ENCODE measurements at places on chromosomes 1 and 21.
A peak's percentile ranks its signal among the peaks of the same experiment; 100 is the strongest.

DNA sequence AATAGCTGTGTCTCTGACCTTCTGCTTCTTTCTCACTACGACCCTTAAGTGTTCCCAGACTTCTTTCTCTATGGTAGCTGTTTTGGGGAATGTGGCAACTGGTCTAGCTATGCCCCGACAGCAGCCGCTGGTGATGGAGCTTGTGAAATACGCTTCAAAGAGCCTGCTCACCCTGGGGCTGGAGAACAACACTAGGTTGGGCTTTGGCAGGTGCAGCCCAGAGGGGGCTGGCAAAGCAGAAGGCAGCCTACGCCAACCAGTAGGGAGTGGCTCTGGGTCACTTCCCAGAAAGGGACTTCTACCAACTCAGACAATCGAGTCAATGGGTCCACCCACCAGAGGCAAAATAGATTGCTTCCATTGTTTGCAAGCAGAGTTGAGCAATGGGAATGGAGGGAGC, 262.8 kb downstream of the LMO4 start:
- DNase-seq: no peak

DNA sequence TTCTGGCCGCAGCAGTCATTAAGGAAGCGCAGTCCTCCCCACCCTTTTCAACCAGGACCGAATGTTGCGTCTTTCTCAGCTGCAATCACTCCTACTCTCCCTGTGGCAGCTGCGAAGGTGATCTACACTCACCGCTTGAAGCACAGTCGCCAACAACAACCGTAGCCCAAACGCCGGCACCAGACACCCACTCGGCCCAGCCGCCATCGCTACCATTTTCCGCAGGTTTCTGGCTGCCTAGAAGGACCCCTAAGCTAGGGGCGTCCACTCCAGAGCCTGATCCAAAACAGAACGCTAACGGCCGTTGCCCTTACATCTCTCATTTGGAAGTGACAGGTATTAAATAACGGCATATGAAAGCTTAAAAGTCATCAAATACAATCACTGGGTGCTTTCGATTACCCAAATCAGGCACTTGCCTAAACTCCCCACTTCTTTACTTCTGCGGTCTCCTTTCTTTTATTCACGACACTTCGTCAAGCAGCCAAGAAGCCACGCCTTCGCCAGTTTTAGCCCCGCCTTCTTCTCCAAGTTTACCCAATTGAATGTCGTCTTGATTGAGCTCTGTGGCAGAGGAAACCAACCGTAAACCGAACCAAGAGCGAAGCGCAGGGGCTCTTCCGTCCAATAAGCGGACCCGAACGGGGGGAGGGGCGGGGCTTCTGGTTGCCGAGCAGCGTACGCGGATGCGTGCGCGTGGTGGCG, at the start of gene SELENOF:
SELENOF (minus strand) TSS at position 231 of the 705 bp plus-strand sequence; CDS start at position 216, 15 bp downstream.
- DNase-seq: peak; percentile 99

- DNase-seq: no peak
These were observed 577 bp upstream of the CEP350 start for GRCh38 chr1:179953974-179954492.

DNA sequence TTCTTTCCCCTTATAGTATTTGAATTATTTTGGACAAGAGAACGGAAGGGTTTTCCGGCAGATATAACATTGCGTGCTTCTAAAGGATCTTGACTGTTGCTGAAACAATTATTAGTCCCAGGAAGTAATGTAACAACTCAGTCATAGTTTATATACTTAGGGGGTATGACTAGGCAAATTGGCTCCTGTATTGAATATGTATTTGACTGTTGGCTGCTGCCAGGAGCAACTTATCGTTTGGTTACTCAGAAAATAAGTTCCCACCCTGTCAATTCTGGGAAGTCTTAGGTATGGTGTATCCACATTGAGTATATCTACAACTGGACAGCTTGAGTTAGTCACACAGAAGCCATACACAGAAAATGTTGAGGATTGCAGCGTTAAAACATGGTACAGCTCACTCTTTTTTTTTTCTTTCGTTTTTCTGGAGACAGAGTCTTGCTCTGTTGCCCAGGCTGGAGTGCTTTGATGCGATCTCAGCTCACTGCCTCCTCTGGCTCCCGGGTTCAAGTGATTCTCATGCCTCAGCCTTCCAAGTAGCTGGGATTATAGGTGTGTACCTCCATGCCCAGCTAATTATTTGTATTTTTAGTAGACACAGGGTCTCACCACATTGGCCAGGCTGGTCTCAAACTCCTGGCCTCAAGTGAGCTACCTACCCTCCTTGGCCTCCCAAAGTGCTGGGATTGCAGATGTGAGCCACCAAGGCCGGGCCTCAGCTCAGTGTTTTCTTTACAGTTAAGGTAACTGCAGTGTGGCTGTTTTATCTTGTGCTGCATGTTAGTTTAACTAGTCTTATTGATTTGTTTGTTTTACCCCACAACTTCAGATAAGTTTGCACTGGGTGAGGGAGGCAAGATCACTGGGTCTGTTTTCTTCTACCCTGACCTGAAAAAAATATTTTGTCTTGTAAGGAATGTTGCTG, 10.2 kb downstream of the SMAP2 start:
- no peak for DNase-seq

DNA sequence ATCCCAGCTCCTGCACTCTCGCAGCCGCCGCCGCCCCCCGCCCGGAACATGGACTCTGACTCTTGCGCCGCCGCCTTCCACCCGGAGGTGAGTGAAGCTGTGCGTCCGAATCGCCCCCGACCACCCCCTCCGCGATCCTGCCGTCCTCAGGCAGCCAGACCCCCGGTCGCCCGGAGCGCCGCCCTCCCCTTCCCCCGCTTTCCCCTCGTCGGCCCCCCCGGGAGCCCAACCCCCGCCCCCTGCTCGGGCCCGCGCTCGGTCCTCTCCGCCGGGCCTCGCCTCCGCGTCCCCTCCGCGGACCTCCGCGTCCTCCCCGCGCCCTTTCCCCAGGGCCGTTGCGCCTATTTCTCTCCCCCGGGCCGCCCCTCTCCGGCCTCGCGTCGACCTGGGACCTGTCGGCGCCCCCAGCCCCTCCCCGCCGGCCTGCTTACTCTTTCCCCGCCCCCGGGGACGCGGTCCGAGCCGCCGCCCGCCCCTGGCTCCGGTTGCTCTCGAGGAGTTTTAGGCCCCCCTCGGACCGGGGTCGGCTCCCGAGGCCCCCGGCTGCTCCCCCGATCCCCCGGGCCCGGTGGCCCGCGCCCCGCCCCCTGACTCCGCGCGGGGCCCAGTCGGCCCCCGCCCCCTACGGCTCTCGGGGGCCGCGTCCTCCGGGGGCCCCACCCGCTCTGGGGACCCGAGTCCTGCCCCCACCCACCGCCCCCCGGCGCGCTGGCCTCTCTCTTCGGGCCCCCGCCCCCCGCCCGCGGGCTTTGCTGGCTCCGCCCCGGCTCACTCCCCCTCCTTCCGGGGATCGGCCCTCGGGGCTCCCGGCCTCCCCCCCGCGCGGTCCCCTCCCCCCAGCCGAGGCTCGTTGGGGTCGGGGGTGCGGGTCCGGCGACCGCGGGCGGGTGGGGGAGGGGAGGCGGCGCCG, 743 bp downstream of the PHF13 start:
- no peak for DNase-seq

- no peak for DNase-seq
These were observed 168.6 kb downstream of the TRIM33 start for GRCh38 chr1:114342376-114342775.

DNA sequence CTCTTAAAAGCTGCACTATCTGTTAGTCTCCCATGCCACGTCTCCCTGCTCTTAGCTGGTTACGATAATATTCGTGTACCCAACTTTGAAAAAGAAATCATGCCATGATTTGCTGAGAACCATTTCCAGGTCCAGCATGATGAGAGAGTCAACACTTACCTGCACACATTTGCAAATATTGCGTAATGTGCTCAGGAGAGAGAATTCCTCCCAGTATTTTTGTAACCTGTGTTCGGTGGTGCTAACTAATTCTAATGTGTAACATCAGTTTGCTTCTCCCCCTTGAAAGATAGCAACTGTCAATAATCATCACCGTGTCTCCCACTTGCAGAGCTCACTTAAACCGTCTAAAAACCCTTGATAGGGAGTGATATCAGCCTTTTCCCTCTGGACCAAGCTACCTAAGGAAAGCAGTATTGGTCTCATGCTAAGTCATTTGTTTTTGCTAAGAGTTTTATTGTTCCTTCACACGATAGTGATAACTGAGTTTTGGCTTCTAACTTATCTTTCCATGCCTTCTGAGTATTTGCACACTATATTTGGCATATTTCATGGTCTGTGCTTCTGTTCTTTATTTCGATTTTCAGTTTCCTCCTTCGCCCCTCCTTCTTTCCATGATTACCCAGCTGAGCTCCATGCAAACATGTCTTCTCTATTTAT, 61.1 kb upstream of the IRF2BP2 start:
- DNase-seq: no peak

DNA sequence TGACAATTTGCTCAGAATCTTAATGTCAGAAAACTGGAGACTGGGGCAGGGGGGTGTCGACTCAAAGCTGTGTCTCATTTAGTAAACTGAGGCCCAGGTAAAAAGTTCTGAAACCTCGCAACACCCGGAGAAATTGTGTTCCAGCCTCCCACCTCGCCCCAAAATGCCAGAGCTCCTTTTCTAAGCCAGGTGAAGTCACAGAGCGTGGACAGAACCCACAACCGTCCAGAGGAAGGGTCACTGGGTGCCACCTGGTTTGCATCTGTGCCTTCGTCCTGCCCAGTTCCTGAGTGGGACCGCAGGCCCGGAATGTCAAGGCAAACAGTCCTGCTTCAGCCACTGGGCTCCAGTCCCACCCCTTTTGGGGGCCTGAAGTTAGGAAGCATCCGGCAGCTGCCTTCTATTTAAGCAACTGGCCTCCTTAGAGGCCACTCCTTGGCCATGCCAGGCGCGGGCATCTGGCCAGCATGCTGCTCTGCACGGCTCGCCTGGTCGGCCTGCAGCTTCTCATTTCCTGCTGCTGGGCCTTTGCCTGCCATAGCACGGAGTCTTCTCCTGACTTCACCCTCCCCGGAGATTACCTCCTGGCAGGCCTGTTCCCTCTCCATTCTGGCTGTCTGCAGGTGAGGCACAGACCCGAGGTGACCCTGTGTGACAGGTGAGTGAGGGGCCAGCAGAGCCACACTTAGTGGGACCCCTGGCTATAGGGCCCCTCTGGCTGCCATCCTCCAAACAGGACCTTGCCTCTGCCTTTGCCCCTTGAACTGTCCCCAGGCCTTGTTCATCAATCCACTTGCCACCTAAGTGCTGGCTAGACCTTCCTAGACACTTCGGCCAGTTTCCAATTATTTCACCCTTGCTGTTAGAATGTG, at the start of gene TAS1R1:
TAS1R1 (plus strand) TSS at position 401 of the 872 bp plus-strand sequence; CDS start at position 468, 67 bp downstream.
- no peak for DNase-seq

DNA sequence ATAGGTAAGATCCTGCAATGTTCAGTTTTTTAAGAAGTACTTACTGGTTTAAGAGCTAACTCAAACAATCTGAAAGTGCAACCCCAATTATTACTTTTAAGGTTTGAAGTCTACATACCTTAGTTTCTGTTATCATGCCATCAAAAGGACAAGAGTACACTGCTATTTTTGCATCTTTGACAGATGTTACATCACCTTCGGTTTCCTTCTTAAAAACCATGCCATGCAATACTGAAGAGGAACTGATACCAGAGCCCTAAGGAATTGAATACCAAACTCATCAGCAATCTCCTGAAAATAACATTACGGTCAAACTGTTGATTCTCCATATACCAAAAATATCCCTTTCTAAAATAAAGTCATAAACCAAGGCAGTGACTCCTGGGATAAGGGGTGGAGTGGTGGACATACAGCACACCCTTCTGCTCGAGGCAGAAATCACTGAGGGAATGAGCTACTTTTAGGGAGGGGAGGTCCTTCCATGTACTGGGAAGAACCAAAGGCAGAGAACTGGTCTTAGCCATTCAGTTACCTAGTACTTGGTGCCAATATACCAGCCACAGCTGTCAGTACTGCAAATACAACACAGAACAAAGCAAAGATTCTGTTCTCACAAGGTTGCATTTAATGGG, 8.5 kb downstream of the CCT8 start:
- DNase-seq: no peak

DNA sequence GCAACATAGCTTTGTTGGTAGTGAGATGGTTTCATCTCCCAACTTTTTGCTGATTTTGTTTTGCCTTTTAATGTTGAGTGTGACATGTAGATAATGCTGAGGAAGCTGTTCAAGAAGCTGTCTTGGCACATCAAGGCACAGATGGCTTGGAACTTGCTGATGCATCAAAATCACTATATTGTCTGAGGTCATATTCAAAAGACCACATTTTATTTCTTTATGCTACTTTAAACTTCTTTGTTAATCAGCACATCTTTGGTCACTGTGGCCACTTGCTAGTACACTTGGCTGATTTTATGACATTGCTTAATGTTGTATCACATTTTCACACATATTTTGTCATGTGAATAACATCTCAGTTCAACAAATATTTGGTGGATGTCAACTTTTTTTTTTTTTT, 87.1 kb upstream of the BCL10 start:
- no peak for DNase-seq

DNA sequence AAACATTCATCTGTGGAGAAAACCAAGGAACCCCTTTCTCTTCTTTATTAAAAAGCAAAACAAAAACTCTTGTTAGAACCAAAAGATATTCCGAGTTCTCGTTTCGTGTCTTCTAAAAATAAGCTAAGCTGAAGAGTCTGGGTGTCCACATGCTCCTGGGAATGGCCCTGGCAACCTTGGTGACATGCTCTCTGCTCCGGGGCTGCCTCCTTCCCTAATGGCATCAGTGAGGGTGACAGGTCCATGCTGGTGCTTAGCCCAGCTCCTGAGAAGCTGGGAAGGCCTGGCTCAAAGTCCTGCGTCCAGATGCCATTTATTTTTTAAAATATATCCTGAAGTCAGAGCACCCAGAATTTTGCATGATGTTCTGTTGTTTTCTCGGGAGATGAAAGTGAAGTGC, 24.6 kb upstream of the TRAPPC10 start:
- DNase-seq: no peak

DNA sequence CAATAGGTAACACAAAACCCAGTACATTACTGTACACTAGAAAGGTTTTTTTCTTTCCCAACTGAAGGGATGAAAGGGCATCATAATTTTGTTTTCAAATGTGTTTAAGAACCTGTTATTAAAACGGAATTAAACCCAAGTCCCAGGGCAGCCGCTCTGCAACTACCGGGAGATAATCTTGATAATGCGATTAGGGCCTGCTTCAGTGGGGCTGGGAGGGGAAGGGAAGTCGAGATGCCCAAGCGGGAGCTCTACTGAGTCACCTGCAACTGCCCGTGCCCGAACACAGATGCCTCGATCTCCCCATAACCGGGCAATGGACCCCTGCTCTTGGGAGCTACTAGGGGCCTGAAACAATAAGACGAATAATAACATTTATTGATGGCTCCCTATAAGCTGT, 61.4 kb downstream of the KAZN start:
- no peak for DNase-seq

DNA sequence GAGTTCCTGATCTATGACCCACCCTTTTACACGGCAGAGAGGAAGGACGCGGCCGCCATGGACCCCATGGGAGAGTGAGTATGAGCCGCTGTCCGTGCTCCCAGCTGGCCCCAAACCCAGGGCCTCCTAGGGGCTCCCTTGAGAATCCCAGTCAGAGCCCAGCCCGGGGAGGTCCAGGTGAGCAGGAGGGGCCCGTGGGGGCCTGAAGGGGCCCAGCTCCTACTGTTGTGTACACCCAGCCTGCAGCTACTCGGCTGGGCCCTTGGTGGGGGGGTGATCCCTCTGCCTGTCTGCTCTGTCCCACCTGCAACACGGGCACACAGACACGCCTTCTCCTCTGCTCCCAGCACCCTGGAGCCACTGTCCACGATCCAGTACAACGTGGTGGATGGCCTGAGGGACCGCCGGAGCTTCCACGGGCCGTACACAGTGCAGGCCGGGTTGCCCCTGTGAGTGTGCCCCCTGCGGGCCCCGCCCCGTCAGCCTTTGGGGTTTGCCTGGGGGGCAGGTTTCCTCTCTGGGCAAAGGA, 28.6 kb upstream of the LRRC3 start:
- no peak for DNase-seq

- DNase-seq: no peak
These were observed 17.9 kb upstream of the SDE2 start for GRCh38 chr1:226017070-226017469.

Measured in stimulated activated CD8-positive, alpha-beta memory T cell treated with anti-CD3 and anti-CD28 coated beads, Interleukin-7, amount 100 ng/mL, for 1 hour (primary cell).